ENCODE measurements at places on chromosomes 13 and 19. TPM values are rescaled to one million over a fixed set of nuclear protein-coding genes. Genes with fewer than 3 reads are reported as not detected.

RNF113B gene
- not detected for total RNA-seq

ZNF555 gene
- 7.5 TPM for total RNA-seq

- no peak for DNase-seq
Observed at GRCh38 chr19:12997967-12998940, 3.0 kb downstream of the NFIX start.

- no peak for DNase-seq
Observed at GRCh38 chr13:102220681-102221228, 181.1 kb downstream of the FGF14 start.

GRCh38 chr13:32173881-32174280 is 141.3 kb downstream of the ZAR1L start:
- no peak for DNase-seq

DNA sequence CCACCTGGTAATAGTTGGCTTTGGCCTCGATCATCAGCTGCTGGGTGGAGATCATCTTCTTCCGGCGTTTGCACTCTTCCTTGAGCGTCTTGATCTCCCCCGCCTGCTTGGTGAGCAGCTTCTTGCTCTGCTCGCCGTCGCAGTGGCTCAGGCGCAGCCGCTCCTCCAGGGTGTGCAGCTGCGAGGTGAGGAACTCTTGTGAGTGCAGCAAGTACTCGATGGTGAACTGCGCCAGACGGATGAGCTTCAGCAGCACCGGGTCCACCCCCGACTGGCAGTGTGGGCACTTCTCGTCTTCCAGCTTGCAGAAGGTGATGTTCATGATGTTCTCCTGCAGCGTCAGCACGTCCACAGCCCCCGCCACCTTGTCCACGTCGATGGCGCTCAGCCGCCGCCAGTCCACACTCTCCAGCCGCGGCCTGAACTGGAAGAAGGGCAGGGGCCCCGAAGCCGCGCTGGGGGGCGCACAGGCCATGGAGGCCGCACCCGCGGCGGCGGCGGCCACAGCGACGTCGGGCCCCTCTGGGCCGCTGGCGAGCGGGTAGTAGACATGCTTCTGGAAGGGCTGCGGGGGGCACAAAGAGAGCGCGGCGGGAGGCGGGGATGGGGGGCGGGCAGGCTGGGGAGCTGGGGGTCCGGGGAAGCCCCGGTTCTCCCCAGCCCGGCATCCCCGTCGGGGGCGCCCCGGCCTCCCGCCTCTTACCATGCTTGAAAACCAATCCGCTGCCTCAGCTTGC is 3.0 kb downstream of the DZIP1 start:
- peak; percentile 70 for DNase-seq

DNA sequence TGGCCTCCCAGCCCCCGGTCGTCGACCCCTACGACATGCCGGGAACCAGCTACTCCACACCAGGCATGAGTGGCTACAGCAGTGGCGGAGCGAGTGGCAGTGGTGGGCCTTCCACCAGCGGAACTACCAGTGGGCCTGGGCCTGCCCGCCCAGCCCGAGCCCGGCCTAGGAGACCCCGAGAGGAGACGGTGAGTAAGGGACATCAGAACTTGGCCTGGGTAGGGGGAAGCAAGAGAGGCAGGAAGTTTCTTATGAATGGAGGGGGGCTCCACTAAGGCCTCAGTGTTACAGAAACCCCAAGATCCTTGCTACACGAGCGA is 2.9 kb downstream of the FOSB start:
- DNase-seq = no peak

GRCh38 chr13:64749301-64749700 is 2480.8 kb downstream of the PCDH9 start:
- no peak for DNase-seq

DNA sequence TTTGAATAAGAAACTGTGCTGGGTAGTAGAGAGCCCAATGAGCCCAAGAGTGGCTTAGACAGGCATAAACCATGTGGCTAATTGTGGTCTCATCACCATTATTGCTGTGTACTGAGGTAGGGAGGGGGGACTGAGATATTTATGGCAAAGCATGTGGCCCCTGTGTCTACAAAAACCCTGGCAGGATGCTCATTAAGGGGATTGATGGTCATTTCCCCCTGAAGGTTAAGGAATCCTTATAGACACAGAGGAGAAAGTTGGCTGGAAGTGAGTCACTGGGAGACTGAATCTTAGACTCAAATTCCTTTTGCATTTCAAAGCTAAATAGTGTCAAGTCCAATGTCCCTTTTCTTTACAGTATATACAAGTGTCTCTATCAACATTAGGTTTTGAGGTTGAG is 9.8 kb upstream of the DACT3 start:
- no peak for DNase-seq

NAPA gene
- 42.9 TPM for total RNA-seq

CNOT3 gene
- total RNA-seq = 61.2 TPM

- DNase-seq = peak; percentile 81
Observed at GRCh38 chr13:26971990-26972887, 199.4 kb downstream of the USP12 start.

- peak; percentile 85 for DNase-seq
Observed at GRCh38 chr13:38763446-38764381, 76.8 kb downstream of the FREM2 start.

- DNase-seq = no peak
Observed at GRCh38 chr13:79851318-79851717, 370.4 kb downstream of the NDFIP2 start.

DNA sequence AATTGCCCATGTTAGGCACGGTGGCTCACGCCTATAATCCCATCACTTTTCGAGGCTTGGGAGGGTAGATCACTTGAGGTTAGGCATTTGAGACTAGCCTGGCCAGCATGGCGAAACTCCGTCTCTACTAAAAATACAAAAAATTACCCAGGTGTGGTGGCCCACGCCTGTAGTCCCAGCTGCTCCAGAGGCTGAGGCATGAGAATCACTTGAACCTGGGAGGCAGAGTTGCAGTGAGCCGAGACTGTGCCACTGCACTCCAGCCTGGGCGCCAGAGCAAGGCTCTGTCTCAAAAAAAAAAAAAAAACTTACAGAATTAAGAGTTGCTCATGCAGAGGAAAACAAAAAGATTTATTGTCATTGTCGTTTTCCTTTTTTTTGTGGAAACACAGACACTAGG is 3.4 kb upstream of the PSMC4 start:
- no peak for DNase-seq

- DNase-seq = no peak
Observed at GRCh38 chr19:7866399-7867091, 7.6 kb downstream of the PRR36 start.

- DNase-seq = peak; percentile 75
Observed at GRCh38 chr13:79423801-79424642, 18.0 kb upstream of the RBM26 start.

DNA sequence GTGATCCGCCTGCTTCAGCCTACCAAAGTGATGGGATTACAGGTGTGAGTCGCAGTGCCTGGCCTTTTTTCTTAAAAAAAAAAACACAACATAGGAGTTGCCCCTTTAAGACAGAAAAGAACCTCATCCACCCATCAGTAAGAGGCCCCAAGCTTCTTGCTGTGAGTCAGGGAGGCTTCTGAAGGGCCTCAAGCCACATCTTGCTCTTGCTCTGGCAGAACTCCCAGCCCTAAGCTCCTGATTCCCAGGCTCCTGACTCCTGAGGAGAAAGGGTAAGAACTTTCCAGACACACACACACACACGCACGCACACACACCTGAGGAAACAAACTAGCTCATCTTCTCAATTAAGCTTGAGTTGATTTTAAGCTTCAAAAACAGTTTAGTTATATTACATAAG is 6.9 kb downstream of the ETFB start:
- DNase-seq = no peak

- no peak for DNase-seq
Observed at GRCh38 chr13:48097793-48098192, 2.9 kb upstream of the MED4 start.

GRCh38 chr13:112510002-112510780 is 77.8 kb downstream of the TUBGCP3 start:
- DNase-seq = peak; percentile 95

ZNF546 gene
- 0.38 TPM for total RNA-seq

LGALS7B gene
- total RNA-seq = 2.4 TPM

VAV1 gene
- total RNA-seq = 1.8 TPM

NECTIN2 gene
- total RNA-seq = 230 TPM

- no peak for DNase-seq
Observed at GRCh38 chr19:16073988-16074387, 2.3 kb upstream of the TPM4 start.

DNA sequence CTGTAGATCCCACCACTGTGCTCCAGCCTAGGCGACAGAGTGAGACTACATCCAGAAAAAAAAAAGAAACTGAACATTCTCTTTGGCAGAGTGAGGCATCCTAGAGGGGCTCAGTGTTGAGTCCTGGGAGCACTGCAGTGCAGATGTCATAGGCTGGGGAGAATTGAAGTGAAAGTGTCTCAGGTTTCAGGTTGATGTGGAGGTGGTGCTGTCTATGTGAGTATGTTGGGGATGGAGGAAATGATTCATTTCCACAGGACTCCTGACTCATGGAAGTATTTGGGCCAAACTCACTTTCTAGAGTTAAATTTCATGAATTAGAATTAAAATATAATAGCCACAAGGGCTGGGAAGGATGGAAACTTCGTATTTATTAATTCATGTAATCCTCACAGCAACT is 134.4 kb upstream of the TSC22D1 start:
- no peak for DNase-seq

IGFL1 gene
- not detected for total RNA-seq

- no peak for DNase-seq
Observed at GRCh38 chr13:112447306-112447705, 71.2 kb downstream of the SPACA7 start.

ZNF724 gene
- total RNA-seq = 77.5 TPM

GRCh38 chr13:71621174-71622124 is 245.6 kb downstream of the DACH1 start:
- peak; percentile 6 for DNase-seq

C1QTNF9 gene
- not detected for total RNA-seq

ZNF610 gene
- total RNA-seq = 6.3 TPM

GRCh38 chr13:57627663-57628062 is 3.9 kb upstream of the PCDH17 start:
- peak; percentile 51 for DNase-seq
